ENCODE measurements at places on chromosomes 5 and 9.
A peak's percentile ranks its signal among the peaks of the same experiment; 100 is the strongest.

DNA sequence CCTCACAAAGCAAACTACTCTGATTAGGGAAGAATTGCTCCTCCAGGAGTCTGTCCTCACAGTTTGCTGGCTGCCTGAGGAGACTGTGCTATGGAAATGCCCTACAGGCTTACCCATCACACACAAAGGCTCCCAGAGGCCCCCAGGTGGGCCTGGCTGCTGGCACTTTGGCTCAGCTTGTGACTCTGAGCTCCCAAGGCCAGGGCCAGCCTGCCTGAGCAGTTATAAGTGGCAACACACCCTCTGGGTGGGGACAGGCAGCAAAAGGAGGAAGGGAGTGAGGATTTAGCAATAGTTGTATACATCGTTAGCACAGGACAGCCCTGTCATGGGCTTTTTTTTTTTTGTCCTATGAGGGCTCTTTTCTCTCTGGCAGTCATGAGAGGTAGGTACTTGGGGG lies 103.5 kb downstream of the DAPK1 start:
- no peak for DNase-seq

DNA sequence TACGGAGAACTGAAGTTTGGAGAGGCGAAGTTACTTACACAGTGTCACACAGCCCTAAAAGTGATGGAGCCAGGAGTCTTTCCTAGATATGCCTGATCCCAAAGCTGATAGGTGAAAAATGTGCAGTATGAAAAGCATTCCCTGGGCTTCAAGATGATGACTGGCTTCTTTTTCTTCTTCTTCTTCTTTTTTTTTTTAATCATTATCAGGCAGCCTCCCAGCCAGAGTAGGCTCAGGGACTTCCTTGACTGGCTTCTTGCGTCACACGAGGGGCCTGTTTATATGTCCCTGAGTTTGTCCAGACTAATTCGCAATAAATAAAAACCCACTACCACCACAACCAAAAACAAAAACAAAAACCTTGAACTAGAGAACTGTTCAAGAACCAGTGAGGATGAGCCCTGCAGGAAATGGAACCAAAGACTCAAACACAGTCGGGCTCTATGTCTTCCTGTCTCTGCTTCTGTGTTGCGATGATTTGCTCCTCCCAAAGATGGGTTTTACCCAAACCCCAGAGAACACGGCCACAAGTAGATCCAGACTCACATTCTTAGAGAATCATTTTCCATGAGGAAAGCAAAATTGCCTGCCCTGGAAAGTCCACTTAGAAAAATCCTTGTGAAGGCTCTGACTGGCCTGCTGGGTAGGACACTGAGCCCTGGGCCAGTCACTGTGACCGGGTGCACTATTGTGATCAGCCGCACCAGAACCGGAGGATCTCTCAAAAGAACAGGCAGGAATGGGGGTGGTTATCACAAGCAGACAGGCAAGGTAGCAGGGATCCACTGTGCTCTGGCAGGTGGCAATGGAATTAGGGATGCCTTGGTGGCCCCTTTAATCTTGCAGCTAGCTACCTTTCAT lies 38.0 kb upstream of the ADAM19 start:
- no peak for DNase-seq

DNA sequence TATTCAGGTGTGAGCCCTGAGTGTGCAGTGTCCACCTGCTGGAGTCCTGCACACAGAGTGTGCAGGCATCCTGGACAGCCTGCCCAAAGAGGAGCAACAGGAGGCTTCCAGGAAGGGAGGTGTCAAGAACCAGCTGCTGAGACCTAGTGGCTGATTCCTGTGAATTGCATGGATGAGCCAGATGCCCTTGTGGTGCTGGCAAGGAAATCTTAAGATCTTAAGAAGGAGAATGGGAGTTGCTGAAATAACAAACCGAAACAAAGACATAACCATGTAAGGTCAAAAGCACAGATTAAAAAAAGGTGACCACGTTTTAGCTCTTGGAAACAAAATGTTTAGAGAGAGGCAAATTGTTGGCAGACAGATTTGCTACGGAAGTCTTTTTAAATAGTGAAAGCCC lies 29.3 kb upstream of the RPS23 start:
- DNase-seq: no peak

DNA sequence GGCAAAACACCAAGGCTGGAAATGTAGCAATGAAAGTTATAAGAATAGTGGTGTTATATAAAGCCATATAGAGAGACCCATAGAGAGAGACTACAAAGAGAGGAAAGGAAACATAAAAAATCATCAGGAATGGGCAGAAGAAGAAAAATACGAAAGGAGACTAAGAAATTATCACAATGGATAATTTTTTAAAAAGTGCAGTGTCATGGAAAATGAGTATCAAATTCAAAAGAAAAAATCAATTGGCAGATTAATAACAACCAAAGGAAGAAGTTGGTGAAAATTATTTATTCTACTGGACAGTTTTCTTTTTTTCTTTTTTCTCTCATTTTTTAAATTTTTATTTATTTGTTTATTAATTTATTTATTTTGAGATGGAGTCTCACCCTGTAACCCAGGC lies 1488.4 kb upstream of the WWC1 start:
- no peak for DNase-seq

- DNase-seq: peak; percentile 10
These were observed 14.7 kb upstream of the TNC start for GRCh38 chr9:115132648-115133047.

DNA sequence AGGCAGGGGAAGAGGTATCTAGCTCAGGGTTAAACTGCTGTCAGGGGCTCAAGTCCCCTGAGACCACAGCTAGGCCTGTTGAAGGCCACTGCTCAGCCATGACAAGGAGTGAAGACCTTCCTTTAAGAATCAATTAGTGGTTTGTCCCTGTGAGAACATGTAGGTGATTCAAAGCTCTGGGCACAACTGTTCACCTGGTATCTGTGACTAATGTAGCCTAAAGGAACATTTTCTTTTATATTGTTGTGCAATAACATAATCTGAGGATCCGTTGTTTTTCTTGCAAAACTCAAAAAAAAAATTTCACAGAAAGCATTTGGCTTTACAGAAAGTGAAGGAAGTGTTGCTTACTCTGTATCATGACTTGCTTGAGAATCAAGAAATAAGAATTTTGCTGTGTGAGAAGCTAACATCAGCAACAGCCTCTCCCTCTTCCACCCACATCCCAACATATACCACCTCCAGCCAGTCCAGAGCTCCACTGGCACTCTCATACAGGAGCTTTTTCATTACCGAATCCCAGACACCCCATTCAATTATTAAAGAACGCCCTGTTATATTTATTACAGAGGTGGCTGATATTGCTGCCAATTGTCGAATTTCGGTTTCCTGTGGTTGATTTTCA lies 807.0 kb downstream of the TLE4 start:
- peak; percentile 21 for DNase-seq

DNA sequence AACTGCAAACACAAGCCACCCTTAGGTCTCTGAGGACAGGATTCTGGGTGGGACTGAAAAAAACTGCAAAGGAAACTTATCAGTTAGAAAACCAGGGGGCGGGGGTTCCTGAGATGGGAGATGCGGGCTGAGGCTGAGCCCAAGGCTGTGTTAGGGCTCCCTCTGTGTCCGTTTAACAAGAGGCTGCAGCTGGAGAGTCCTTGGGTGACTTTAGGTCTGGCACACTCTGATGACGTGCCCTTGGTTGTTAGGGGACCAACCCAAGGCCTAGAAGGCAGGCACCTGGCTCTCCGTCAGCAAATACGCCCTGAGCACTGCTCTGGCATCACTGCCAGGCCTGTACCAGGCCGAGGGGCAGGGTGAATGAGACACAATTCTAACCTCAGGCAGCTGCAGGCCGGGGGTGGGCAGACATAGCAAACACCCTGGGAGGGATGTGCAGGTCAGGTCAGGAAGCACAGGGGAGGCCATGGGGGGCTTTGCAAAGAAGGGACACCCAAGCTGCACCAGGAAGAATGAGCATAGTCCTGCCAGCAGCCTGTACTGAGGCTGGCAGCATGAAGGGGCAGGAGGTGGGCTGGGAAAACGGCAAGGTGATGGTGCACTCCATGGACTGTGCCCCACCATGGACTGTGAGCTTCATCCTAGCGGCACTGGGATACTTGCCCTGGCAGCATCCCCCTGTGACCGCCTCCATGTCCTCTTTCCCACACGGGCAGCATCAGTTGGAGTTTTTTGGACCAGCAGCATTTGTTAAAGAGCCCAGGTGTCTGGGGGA lies 137.9 kb downstream of the GABBR2 start:
- no peak for DNase-seq

DNA sequence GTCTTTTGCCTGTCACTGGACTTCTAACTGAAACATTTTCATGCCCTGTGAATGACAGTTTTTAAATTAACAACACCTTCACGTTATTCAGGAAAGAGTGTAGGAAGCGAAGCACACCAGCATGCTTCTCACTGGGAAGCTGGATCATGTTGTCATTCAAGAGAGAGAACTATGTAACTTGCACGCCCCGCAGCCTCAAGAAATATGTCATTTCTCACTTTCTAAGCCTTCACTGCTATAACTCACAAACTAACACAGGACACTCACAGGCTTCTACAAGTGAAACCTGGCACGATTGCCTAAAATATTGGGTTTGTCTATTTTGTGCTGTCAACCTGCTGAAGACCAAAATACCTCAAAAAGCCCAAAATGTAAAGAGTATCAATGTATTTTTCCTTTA lies 466.3 kb downstream of the EFNA5 start:
- no peak for DNase-seq

- DNase-seq: no peak
These were observed 31.9 kb downstream of the MRPL36 start for GRCh38 chr5:1767524-1768282.

- no peak for DNase-seq
These were observed 17.4 kb downstream of the EGR1 start for GRCh38 chr5:138482638-138483037.

GRCh38 chr9:38620483-38621433 lies at the start of gene ANKRD18A:
Gene ANKRD18A (minus strand): TSS chr9:38620596. CDS start chr9:38620285, 311 bp downstream.
- DNase-seq: peak; percentile 87

- DNase-seq: no peak
These were observed 42.7 kb downstream of the SUSD1 start for GRCh38 chr9:112132356-112132755.

GRCh38 chr9:134413890-134414623 lies 87.8 kb downstream of the RXRA start:
- DNase-seq: peak; percentile 32

DNA sequence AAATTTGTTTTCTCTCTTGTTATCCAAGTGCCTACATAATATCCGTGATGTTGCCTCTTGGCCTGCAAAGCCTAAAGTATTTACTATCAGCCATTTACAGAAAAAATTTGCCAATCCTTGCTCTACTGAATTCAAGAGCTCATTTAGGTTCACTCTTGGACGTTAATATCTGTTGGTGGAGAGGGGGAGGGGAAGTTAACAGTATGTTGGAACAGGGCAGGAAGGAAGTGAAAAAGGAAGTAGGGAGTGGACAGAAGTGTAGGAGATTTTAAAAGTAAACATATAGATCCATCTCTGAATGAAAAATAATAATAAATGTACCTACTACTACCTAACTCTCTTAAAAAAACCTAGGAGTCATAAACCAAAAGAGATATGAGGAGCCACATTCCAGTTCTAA lies 32.8 kb downstream of the ZNF608 start:
- DNase-seq: no peak

GRCh38 chr5:10454591-10455276 lies 13.1 kb downstream of the ROPN1L start:
- DNase-seq: no peak

DNA sequence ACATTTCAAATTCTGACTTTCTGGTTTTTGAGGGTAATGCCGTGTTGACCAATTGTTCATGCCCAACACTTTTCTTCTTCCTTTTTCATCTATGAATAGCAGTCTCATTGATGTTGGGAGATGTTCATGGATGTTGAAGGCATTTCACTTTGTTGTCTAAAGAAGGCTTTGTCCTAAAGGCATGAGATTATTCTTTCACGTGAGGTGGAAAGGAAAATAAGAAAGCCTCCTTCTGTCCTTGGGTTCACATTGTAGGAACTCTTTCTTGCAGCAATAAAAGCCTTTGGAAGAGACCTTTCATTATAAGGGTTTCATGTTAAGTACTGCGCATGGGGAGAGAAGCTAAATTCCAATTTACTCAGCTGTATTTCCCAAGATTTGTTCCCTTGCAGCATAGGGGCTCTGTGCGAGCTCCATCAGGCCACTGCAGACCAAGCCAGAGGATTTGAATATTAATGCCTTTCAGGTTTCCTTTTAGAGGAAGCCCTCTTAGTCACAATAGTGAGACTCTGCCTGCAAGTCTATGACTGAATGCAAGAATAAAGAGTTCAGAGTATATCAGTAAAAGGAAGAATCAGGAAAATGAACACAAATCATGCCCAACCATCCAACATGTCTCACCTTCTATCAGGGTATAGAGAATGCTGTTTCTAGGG lies 274.6 kb downstream of the TMEM38B start:
- DNase-seq: no peak

GRCh38 chr9:69176471-69177171 lies 2.5 kb downstream of the TJP2 start:
- DNase-seq: no peak

DNA sequence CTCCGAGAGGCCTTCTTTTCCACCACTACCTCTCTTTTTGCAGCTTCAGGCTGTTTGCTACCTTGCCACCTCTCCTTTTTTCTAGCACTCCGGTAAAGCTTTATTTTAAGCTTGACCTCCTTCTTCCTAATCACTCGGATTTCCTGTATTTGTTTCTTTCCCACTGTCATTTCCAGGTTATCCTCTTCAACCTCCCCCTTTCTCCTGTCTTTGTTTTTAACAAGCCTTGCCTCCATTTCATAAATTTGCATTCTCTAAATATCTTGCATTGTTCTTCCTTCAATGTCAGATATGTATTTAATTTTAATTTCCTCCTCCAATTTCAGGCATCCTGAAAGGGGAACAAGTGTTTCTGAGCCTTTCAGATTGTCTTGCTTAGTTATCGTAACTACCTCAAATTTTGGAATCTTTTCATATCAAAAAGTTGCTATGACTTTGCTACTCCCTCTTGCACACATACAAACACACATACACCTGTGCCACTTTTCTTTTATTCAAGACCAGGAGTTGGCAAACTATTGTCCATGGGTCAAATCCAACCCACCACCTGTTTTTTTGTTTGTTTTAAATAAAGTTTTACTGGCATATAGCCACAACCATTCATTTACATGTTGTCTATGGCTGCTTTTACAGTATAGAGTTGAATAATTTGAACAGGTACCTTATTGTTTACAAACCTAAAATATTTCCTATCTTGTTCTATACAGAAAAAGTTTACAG lies 22.7 kb downstream of the DPYSL3 start:
- no peak for DNase-seq

- no peak for DNase-seq
These were observed 195.0 kb downstream of the PDE4D start for GRCh38 chr5:59698207-59699178.

- DNase-seq: no peak
These were observed 45.5 kb upstream of the SPATA31E1 start for GRCh38 chr9:87836951-87837705.

GRCh38 chr5:124132843-124133242 lies 613.6 kb downstream of the ZNF608 start:
- DNase-seq: no peak
